ENCODE measurements at places on chromosomes 7 and 10.

DNA sequence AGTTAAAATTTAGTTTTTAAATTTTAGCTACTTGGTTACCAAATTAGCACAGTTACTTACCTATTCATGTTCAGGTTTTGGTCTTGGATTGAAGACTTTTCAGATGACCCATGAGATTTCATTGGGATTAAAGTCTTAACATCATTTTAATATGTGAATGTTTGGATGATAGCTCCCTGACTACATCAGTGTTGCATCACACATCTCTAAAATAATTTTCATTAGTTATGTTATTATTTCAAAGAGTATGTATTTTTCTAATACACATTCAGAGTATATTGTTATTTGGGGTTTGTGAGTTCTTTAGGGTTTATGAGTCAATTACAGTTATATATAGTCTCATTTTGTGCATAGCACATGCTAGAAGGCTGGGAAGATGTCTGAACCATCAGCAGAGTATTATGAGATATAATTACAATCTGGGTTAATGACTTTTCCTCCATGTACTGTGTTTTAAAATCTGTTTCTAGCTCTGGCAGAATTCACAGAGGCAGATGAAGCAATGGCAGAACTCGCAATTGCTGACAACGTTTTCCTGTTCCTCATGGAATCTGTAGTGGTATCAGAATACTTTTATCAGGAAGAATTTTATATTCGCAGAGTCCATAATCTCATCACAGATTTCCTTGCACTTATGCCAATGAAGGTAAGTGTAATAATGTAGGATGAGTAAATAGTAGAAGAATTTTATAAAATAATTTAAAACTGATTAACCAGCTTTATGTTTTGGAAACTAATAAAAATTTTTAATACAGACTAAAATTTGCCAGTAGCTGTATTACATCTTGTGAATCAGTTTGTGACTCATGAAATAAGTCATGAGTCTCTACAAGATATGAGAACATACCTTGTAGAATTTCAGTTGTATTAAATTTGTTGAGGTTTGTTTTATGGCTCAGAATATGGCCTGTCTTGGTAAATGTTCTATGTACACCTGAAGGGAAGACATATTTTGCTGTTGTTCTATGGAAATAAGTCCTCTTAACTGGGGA lies 26.9 kb downstream of the NUP205 start:
- no peak for DNase-seq

- no peak for DNase-seq
Measured at GRCh38 chr10:53754596-53755250, 982.1 kb upstream of the MBL2 start.

DNA sequence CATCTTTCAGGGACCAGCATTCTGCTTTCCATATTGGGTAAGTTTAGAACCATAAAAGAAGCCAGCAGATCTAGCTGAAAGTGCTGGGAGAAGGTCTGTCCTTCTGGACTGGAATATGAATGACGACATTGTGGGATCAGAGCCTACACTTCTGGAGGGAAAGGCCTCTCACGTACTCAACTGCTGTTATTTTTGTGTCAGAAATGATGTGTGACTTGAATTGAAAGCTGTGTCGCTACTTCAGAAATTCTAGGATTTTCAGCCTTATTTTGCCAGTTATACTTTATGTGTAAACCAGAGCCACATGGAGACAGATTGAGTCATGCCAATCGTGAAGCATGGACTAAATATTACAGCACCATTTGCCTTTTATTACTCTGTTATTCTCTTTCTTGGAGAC lies 231.0 kb downstream of the KIAA1217 start:
- no peak for DNase-seq

- no peak for DNase-seq
Measured at GRCh38 chr7:22671177-22671879, 55.7 kb upstream of the IL6 start.

- no peak for DNase-seq
Measured at GRCh38 chr10:103431902-103432301, 20.3 kb downstream of the CALHM2 start.

- no peak for DNase-seq
Measured at GRCh38 chr10:97842656-97843280, 6.9 kb upstream of the GOLGA7B start.

GRCh38 chr10:110918269-110918642 lies 724 bp downstream of the BBIP1 start:
- peak; percentile 90 for DNase-seq

DNA sequence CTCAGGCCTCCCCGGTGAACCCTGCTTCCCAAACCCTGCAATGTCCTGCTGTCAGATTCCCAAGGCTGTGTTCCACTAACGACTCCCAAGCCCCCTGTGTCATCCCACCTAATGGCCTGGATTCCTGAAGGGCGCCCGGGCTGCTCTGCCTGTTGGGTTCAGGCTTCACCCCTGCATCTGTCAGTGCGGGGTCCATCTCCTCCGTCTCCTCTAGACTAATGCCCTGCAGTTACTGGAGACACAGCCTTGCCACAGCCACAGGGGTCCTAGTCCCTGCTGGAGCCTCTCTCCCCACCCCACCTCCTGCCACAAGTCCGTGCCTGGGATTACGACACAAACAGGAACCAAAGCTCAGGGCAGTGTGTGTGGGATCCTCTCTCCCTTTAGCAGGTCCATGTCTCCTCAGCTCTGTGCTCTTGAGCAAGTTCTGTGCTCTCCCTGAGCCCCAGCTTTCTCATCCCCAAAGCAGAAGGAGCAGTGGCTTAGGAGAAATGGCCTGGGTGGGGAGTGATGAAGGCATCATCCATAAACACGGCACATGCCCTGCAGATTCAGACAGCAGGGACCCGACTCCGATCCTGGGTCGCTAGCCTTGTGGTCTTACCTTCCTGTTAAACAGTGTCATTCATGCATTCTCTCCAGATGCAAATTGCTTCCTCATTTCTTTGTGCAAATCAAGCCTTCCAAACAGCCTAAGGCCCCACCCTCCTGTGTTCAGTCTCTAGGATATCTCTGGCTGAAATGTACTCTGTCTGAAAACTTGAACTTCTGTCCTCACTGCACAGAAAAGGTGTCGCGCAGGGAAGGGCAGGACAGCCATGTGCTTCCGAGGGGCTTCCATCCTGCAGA lies 8.2 kb upstream of the RBP3 start:
- no peak for DNase-seq

GRCh38 chr10:107424628-107425027 lies 260.1 kb upstream of the SORCS1 start:
- no peak for DNase-seq

GRCh38 chr7:48540746-48541145 lies 369.5 kb downstream of the ABCA13 start:
- DNase-seq = no peak

GRCh38 chr10:10017716-10018115 lies 1000.0 kb upstream of the CELF2 start:
- no peak for DNase-seq

GRCh38 chr10:70440296-70441160 lies 953 bp downstream of the NODAL start:
- no peak for DNase-seq

DNA sequence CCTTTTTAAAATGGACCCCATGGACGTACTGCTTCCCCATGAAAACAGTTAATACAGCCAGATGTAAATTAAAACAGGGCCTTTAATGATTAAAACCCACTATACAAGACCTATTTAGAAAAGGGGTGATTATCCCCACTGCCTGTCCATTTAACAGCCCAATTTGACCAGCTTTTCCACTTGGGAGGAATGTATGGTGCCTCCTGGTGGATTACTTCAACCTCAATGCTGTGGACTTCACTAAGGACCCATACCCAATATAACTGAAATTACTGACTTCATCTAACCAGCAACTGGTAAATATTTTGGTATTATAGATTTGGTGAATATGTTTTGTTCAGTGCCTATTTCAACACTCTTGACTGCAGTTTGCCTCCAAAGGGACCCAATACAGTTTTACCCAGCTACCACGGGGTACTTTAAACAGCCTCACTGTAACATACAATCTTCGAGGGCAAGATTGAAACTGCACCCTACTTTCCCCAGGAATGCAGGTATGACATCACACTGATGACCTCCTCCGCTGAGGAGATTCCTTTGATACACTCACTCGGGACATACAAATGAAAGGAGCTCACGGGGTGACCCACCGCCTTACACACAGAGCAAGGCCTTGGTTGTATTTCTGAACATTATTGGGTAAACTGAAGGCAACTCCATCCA lies 192.8 kb downstream of the DNAJC1 start:
- DNase-seq = no peak

GRCh38 chr10:61346796-61347413 lies 106.3 kb downstream of the TMEM26 start:
- DNase-seq = no peak

- DNase-seq = no peak
Measured at GRCh38 chr7:42877862-42878261, 34.0 kb downstream of the C7orf25 start.

DNA sequence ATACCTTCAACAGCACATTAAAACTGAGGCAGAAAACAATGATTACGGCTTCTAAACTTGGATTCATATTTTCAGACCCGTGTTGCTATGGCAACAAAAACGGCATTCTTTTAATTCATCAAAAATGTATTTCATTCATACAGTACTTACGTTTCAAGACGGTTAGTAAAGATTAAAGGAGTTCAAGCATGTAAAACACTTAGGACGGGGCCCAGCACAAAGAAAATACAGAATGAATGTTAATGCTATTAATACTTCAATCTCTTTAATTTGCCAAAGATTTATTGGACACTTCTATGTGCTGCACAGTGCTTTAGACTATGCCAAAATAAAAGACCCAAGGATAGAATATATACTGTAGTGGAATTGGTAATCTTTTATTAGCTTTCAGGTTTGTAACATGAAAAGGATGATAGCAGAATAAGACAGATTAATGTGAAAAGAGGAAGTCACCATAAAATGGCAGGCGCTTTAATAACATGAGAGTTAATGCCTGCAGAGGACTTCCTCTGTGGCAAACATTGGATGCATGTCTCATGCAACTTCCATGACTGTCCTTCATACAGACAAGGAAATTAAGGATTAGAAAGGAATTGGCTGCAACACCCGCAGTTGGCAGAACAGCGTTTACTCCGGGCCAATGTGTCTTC lies 201.6 kb upstream of the KLF6 start:
- DNase-seq = no peak

- DNase-seq = no peak
Measured at GRCh38 chr10:59108886-59109288, 67.6 kb upstream of the PHYHIPL start.

DNA sequence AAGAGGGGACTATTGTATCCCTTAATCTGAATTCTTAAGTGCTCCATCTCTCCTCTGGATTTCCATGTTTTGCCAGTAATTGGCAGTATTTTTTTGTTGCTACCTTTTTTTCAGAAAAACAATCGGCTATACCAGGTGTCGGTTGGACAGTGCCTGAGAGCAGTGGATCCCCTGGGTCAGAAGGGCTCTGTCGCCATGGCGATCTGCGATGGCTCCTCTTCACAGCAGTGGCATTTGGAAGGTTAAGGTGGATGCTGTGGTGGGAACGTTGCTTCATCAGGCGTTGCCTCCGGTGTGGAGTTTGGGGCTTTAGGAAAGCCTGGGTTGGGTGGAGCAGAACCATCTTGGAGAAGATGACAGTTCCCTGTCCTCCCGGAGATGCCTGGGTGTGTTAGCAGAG lies 96.0 kb downstream of the GALNT11 start:
- DNase-seq = no peak

DNA sequence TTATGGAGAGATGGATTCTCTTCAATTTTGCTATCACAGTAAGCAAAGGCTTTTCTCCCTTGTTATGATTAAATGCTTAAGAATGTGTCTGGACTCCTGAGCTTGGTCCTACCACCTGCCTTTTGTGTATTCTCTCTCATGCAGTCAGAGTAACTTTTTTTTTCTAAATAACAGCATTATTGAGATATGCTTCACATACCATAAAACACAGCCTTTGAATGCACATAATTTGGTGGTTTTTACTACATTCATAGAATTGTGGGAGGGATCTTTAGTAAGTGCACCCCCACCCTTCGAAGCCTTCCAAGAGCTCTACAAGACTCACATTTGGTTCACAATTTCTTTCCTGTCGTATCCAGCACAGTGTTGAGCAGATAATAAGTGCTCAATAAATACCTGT lies 175.5 kb downstream of the ADAM12 start:
- no peak for DNase-seq

All from CD4-positive, alpha-beta T cell treated with Interleukin-17A for 1 hour (primary cell).